ENCODE measurements at places on chromosomes 7 and 10.

- peak; percentile 63 for DNase-seq
Measured at GRCh38 chr7:26151953-26152781, at the start of gene NFE2L3. Gene NFE2L3 (plus strand): TSS chr7:26152198. CDS start chr7:26152499, 301 bp downstream.

DNA sequence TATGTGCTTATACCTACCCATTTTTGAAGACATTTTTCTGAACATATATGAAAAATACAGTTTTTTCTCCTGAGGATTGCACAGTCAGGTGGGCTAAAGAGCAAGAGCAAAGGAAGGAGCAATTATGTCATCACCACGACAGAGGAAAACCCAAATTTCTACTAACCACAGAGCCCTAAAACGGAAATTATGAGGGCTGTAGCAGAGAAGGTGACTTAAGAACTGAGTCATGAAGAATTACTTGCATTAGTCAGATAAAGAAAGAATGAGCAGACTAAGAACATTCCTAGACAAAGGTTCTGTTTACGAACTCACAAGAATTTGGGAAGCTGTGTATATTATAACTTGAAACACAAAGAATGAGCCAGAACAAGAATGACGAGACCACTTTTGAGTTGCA lies 974.4 kb downstream of the NXPH1 start:
- DNase-seq: no peak

DNA sequence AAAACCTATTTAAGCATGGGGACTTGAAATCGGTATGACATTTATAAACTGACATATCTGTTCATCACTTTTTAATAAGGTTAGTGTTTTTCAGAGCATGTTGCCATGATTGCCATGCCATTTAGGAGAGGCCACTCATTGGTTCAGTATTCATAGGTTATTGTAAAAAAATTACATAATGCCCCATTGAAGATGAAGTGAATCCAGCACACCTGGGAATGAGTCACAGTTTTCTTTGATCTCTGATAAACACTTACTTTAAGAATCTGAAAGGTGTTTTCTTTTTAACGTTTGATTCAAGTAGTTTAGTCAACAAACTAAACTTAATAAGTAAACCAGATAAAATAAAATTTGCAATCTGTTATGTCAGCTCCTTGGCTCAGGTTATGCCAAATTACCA lies 278.3 kb downstream of the ARL4A start:
- DNase-seq: no peak

DNA sequence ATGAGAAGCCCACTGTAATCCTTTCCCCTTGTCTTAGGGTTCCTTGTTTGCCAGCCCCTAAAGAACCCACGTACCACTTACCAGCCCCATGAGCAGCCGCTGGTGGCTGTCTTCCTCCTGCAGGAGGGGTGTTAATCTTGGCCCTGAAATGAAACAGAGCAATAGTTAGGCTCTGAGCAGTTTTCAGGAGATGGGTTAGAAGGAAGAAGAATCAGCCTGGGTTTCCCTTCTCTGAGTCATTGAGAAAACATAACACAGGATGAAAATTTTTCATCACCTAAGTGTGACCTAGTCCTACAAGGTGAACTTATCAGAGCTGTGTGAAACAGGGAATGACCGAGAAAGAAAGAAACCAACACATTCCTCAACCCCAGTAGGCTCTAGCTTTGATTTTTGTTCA lies 90.0 kb downstream of the GSAP start:
- no peak for DNase-seq

- no peak for DNase-seq
Measured at GRCh38 chr10:110808123-110808522, 63.6 kb upstream of the PDCD4 start.

GRCh38 chr7:94069162-94069739 lies 65.1 kb upstream of the BET1 start:
- no peak for DNase-seq

- no peak for DNase-seq
Measured at GRCh38 chr7:7979558-7979957, 11.0 kb downstream of the GLCCI1 start.

- peak; percentile 71 for DNase-seq
Measured at GRCh38 chr10:21732067-21732772, 198.2 kb downstream of the MLLT10 start.

DNA sequence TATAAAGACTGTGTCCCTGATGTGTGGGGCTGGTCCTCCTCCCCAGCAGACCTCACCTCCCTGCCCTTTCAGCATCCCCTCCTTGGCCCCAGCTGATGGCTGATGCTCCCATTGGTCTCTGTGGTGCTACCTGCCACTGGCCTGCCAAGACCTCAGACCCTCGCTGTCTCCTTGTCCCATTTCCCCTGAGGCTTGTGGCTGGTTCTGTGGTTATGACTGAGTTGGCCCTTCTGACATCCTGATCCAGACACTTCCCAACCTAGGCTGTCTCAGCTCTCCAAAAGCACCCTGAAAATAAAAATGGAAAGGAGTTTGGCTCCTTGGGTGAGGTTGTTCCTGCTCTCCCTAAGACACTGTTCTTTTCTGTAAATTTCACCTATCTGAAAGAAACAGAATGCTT lies 214.2 kb downstream of the RPS24 start:
- no peak for DNase-seq

GRCh38 chr7:142248166-142249160 lies 9.4 kb downstream of the PRSS58 start:
- no peak for DNase-seq

DNA sequence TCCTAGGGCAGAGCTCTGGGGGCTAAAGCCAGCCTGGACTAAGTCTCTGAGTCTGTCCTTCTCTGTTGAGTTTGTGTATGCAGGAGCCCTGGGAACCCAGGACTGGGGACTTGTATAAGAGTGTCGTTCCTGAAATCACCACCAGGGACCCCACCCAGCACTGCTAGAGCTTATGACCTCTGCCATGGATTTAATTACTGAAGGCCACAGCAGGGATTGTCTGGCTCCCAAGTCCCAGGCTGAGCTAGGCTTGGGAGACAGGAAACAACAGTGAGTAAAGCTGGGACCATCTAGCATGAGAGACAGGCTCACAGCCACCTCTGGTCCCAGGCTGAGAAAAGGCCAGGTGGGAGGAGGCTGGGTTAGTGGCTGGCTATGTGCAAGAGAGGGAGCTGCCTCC lies 1.4 kb upstream of the TSPAN15 start:
- peak; percentile 63 for DNase-seq

- DNase-seq: no peak
Measured at GRCh38 chr10:26857991-26858706, 2.6 kb downstream of the ABI1 start.

- DNase-seq: no peak
Measured at GRCh38 chr7:138285129-138285528, 174.9 kb upstream of the TRIM24 start.

DNA sequence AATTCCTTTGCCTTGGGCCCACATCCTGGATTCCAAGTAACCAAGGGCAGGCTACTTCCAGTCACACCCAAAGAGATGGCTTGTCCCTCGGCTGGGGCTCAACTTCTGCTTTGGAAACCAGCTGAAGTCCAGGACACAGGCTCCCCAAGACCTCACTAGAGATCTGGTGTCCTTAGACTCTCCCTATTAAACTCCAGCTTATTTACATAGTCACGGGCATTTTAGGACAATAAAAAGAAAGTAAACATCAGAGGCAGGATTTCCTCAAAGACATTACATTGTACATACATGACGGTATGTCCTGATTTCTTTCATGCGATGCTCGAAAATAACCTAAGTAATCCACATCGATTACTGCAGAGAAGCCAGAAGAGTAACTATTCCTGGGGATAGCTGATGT lies 461.5 kb upstream of the C7orf33 start:
- no peak for DNase-seq

DNA sequence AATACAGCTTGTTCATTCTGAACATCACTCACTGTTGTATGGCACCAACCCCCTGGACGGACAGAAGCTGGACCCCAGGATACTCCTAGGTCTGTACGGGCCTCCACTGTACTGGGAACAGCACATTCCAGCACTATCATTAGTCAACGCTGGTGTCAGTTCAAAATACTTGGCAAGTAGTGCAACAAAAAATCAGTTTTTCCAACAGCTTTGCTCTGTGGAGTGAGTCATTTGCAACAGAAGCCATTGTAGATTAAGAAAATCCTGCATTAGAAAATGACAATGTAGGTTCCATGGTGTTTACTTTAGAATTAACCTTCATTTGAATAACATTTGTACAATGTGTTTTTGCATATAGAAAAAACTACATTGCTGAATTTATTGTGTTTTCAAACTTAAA lies 266.6 kb downstream of the HDAC9 start:
- DNase-seq: no peak

DNA sequence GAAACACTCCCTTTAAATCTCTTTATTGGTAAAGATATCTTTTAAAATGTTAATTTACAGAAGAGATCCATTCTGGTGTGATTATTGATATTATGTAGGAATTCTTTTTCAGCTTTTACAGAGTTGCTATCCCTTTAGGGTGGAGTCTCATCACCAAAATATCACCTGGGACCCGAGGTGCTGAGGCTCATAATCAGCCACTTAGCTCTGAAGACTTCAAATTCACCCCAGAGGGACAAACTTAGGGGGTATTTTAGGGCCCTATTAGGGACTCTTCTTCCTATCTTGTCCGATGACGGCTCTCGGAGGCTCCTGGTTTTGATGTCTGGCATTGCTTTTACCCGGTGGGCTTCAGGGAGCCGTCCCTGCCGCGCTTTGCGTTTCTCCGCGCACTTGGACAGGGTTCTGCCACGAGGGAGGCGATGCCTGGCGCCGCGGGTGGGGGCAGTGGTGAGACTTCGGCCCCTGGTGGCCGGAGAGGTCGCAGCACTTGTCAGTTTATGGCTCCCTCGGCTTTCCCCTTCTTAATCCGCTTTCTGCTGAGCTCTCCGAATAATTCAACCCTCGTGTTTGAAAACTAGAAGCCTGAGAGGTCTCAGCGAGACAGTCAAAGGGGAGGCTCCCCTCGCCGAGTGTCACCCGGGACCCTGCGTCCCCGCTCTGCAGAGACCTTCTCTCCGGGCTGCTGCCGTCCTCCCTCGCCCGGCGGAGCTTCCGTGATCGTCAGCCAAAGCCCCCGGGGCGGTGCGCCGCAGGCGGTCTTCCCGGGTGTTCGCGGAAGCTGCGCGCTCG lies 27.8 kb downstream of the RBM20 start:
- DNase-seq: no peak

DNA sequence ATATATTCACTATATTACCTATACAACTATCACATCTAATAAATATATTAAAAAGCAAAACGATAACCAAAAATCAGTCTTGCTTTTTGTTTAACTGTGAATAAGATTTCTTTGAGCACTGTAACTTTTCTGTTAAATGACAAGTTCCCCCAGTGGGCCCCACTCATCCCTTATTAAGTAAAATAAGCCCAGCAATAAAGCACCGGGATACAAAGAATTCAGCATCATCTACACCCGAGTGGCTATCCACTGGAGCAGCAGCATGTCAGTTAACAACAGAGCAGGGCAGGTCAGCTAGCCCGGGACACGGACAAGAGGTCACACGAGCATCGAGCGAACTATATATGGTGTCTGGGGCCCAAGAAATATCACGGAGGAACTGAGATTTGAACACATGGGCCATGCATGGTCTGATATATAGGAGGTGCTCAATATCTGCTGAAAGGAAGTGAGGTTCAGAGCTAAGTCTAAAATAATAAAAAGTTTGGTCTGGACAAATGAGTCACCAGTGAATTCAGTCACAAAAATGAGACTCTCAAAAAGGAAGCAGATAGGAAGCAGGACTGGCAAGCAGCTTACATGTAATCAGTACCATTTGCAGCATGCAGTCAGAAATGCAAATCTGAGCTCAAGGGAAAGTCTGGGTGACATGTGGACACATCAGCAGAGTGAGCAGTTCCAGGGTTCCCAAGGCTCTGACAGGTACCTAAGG lies 4.1 kb downstream of the ERCC6 start:
- no peak for DNase-seq

DNA sequence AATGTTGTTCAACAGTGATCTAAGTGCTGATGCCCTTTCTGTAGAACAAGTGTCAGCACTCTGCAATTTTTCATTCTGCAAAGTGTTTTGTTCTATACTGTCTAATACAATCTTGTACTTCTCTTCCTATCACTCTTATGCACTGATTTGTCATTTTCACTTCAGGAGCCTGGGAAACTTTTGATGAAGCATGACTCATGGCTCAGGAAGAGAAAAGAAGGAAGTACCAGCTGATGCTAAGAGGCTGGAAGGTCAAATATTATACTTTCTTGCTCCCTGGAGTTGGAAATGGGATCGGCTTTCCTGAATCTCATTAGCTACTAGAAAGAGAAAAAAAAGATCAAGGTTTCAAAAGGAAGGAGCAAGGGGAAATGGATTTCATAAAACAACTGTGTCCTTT lies 45.8 kb downstream of the DGKI start:
- DNase-seq: no peak

DNA sequence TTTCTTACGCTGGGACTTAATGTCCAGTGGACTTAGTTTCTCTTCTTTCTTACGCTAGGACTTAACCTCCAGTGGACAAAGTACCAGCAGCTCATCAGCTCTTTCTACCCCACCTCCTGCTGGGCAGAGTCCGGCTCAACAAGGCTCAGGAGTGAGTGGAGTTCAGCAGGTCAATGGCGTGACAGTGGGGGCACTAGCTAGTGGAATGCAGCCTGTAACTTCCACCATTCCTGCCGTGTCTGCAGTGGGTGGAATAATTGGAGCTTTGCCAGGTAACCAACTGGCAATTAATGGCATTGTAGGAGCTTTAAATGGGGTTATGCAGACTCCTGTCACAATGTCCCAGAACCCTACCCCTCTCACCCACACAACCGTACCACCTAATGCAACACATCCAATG lies 199.7 kb downstream of the MLLT10 start:
- no peak for DNase-seq

DNA sequence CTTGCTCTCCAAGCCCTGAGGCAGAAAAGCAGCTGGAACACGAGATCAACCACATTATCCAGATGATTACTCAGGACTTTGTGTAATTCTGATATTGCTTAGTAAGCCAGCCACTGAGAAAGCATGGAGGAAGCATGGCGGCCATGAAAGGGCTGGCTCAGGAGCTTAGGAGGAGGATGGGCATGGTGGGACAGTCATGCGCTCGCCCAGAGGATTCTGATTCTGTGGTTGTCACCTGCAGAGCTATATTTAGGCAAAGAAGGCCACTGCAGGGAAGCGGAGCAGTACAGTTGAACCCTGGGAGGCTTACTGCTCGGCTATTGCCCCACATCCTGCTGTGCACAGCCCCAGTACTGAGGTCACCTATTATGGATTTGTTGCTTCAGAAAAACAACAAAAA lies 128.8 kb upstream of the DNAJB12 start:
- no peak for DNase-seq

GRCh38 chr7:137142376-137142775 lies 201.2 kb downstream of the PTN start:
- DNase-seq: no peak

DNA sequence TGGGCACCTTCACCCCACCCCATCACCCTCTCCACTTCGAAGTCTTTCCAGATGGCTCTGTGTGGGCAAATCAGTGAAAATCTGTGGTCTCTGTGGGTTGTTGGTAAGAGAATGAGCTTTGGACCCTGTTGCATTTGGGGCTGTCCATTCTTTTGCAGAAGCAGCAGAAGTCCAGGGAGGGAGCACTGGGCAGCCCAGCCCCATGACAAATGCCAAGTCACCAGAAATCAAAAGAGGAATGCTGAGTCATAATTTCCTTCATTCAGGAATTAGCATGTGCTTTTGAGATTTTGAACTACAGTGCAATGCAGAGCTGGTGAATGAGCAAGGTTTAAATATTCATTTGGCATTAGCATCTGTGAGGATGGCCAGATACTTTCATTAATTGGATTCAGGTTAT lies 556.2 kb downstream of the LRMDA start:
- no peak for DNase-seq

- no peak for DNase-seq
Measured at GRCh38 chr7:34041707-34042106, 136.4 kb downstream of the BMPER start.
